ENCODE measurements at places on chromosomes 4 and X.

GRCh38 chr4:146132445-146132844, 43.1 kb upstream of the LSM6 start:
- no peak for DNase-seq

DNA sequence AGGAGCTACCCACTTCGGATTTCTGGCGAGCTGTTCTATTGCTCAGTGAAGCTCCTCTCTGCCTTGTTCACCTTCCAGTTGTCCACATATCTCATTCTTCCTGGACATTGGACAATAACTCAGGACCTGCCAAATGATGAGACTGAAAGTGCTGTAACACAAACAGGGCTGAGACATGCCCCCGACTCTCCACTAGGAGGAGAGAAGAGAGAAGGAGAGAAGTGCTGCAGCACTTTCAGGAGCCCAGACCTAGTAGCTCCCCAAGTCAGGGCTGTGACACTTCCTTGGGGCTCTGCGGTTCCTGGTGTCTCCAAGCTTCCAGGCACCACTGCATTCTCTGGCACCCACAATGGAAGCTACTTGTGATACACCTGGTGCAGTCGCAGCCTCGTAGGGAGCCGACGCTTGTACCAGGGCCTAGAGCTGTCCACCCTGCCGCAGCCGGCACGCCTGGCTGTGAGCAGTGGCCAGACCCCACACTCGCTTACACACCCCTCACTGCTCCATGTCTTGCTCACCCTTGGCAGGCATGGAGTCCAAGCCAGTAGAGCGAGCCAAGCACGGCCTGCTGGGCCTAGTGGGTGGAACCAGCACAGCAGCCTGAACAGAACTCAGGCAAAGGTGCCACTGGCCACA, 234.9 kb downstream of the TECRL start:
- no peak for DNase-seq

DNA sequence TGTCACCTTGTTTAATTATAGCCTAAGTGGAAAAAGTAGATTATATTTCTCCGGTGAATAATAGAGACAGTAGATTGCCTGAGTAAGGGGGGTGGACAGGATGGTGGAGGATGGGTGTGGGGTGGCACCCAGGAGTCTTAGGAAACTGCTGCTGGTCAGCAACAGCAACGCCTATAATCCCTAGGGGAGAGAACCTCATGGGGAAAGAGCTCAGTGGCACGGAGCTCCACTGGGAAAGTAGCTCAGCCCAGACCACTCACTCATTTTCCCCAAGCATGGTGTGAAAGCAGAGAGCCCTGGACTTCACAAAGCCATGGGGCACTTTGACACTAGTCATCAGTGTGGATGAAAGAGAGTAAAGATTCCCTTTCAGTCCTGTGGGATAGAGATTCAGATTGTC, 31.1 kb downstream of the METTL14 start:
- no peak for DNase-seq

DNA sequence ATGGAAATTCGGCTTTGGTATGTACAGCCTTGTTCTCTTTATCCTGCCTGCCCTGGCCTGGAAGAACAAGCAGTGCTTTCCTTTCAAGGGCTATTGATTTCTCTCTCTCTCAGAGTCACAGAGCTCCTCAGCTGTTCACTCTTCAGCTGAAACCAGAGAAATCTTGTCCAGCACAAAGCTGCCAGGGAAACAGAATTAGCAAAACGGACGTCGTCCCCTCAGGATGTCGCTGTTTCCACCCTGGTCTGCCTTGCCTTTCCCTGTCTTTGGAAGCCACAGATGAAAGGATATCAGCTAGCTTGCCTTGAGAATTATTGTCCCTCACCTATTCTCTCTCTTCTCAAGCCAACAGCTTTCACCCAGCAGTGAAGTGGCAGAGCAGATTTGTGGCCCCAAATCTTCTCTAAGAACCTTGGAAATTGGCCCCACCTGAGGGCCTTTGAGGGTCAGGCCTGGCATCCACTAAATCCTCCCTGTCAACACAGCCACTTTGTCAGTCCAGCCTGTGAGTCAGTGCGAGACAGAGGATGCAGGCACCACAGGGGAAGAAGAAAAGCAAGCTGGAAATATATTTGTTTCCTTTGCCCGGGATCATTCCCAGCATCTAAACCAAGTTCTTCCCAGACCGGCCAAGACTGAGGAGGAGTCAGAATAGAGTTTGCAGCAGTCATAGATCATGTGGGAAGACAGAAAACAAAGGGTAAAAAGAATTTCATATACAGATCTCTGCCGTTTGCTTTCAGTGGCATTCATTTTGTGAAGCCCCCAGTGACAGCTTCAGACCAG, 63.8 kb upstream of the MTM1 start:
- DNase-seq: no peak

DNA sequence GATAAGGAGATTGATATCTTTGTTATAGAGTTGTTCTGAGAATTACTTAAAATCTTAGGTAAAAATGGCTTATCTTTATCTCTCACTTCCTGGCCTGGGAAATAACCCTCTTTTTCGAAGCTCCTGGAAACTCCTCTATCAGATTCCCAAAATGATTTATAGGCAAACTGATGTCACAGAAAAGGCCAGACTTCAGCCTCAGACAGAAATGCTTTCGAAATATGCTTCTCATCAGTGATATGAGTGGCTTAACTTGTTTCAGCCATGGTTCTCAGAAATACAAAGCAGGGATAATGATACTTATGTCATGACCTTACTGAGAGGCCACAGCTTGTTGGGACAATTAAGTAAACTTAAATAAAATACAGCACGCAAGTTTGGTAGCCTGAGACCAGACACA, 85.3 kb upstream of the HS3ST1 start:
- no peak for DNase-seq

DNA sequence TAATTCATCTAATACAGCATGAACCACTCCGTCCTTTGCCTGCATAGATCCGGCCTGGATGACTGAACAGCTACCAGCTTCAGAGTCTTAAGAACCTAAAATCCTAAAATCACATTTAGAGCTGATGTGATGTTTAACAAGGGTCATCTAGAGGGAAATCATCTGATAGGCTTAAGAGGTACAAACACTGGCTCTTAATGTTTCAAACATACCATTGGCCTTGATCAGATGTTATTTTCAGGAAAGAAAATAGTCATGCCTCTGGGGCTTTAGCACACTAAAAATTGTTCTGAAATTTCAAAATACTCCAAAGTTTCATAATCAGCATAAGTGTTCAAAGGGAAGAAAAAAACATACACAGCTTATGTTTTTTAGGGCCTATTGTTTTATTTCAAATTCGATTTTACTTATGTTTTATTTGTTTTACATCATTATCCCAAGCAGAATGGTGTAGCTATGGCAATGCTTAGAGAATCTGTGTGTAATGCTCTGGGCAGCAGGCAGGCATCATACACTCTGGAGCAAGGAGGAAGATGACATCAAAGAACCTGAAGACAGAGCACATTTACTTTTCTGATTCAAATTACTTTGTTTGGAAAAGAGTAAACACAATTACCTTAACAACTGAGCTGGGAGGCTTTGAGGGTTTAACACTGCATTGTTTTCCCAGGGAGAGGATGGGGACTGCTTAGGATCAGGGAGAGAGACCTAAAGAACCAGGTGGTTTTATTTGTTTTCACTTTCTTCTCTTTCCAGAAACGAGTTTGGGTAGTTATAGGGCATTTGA, 25.3 kb upstream of the LEF1 start:
- DNase-seq: no peak

DNA sequence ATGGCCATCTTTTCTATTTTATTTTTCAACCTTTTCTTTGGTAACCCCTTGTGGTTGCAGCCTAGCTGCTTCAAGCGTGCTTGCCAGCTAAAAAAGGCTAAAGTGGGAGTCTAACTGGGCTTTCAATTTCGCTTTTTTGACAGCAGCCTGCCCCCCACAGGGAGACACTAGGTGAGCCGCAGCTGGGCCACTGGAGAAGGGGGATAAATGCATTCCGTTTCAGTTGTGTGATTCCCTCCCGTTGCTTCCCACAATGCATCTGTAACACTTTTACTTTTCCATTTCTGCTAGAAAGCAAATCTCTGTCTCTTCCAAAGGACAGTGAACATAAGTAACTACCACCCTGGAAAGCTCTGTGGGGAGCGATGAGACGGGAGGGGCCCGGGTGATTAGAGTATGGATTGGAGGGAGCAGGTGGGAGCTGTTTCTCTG, 86.3 kb upstream of the RAPGEF2 start:
- no peak for DNase-seq

- no peak for DNase-seq
These were observed 13.3 kb downstream of the CETN2 start for GRCh38 chrX:152817078-152817764.

GRCh38 chrX:8404926-8405325, 59.7 kb upstream of the VCX3B start:
- DNase-seq: no peak

GRCh38 chr4:125440814-125441213, 126.1 kb downstream of the FAT4 start:
- no peak for DNase-seq

DNA sequence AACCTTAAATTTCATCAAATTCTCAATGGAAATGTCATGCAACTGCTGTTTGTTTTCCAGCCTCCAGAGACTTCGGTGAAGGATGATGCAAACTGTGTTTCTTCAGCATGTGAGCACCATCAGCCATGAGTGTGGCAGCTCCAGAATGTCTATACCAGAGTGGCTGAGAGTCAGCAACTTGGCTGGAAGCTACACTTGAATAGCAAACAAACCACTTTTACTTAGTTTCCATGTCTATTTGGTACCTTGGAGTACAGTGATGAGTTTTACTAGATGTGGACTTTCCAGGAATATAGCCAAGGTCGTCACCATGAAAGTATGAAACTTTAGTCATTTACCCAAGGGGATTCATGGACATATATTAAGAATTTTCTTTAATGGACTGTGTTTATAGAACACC, 4.3 kb upstream of the IL21 start:
- DNase-seq: no peak

DNA sequence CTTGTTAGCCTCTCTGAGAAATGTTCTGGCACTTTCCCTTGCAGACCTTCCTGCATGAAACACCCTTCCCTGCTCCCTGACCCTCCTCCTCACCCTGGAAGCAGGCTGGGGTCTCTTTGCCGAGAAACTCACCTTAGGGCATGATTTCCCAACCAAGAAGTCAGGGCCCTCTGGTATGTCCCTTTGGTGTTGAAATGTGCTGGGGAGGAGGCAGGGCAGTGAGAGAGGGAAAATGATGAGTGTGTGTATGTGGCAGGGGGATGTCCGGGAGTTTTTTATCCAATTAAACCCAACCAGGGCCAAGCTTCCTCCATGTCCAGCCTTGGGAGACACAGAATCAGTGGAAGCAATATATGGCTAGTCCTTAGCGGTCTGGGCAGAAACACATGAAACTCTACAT, 5.1 kb downstream of the ELF4 start:
- no peak for DNase-seq

- no peak for DNase-seq
These were observed 457.4 kb downstream of the CENPC start for GRCh38 chr4:67087897-67088296.

- DNase-seq: no peak
These were observed 46.6 kb upstream of the EGFL6 start for GRCh38 chrX:13522811-13523210.

DNA sequence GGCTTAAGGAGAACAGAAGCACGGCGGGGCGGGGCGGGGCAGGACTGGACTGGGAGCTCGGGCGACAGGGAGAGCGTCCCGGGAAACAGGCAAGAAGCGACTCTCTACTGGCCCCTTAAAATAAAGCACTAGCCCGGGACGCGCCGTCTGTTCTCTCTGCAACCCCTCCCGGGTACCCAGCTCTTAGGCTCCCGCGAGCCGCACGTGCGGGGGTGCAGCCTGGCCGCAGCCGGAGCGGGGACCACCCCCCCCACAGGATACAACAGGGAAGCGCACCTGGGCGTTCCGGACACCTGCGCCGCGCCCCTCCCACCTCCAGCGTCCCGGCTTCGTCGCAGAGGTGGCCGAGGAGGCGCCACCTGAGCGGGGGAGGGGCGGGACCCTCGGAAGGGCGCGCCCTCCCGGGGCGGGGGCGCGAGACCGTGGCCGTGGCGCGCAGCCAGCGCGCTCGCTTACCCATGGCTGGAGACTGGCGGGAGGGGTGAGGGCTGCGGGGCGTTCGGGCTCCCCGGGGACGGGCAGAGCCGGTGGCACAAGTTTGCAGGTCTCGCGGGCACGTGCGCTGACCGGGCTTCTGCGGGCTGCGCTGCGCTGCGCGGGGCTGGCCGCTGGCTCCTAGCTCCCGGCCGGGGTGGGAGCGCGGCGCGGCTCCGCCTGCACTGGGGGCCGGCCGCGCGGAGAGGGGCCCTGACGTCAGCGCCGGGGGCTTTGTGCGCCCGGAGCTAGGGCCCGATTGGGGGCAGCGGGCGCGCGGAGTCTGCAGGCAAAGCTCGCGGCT, 91.5 kb downstream of the GEMIN8 start:
- no peak for DNase-seq

GRCh38 chr4:122635205-122635604, 14.3 kb upstream of the IL21 start:
- DNase-seq: no peak

- DNase-seq: no peak
These were observed 189.5 kb upstream of the ANKRD50 start for GRCh38 chr4:124902001-124902515.

DNA sequence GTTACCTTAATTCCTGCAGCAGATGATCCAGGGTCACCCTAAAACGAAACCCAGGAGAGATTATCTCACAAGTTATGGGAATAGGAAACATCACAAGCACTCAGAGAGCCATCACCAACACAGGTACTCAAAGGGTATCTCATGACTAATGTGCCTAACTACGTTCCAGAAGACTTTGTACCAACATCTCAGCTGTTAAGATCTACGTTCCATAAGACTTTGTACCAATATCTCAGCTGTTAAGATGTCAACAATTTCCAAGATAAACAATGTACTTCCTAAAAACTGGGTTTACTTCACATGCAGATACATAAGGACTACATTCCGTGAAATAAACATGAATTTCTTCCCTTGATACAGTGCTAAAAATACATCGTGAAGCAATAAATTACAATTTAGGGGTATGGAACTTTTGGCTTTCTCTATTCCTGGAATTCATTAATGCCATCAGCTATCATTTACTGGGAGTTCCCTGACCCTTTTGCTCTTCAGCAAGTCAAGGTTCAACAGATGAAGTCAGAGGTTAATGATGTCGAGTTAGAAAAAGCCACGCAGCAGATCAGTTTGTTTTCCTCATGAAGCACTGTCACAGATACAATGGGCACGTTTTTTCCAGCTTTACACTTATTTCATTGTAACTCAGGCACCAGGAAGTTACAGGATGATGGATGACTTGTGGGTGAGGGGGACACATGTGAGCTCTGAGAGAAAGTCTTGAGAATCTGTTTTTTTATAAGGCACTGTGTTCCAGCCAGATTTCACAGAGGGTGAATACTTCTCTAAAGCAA, 127.0 kb upstream of the ETNPPL start:
- no peak for DNase-seq

DNA sequence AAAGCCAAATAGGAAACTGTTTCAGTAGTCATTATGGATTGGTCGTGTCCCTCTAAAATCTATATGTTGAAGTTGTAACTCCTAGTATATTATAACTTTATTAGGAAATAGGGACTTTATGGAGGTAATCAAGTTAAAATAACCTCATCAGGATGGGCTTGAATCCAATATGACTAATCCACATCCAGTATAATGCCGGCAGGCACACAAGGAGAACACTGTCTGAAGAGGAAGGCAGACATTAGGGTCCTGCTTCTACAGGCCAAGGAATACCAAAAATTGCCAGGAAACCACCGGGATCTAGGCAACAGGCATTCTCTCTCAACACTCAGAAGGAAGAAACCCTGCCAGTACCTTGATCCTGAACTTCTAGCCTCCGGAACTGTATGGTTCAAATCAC, 130.3 kb downstream of the ATP10D start:
- no peak for DNase-seq

All from GM04504 (cell line).